ENCODE measurements at places on chromosomes 2 and 18. TPM values are rescaled to one million over a fixed set of nuclear protein-coding genes. Genes with fewer than 3 reads are reported as not detected.

Gene GRHL1
- 10.6 TPM for total RNA-seq

GRCh38 chr2:57990118-57990725 is 56.4 kb upstream of the VRK2 start:
- no peak for DNase-seq
- no peak overlapping the region for H3K27ac ChIP-seq
- H3K27me3 ChIP-seq: no peaks in the 10 kb centered on the region
- no peaks in the 10 kb centered on the region for H3K36me3 ChIP-seq
- no peak overlapping the region for H3K4me3 ChIP-seq

GRCh38 chr2:223467196-223467595 is 135.0 kb downstream of the SCG2 start:
- DNase-seq: no peak
- H3K27ac ChIP-seq: no peak overlapping the region
- H3K4me3 ChIP-seq: no peak overlapping the region
- no peaks in the 10 kb centered on the region for H3K36me3 ChIP-seq
- H3K4me1 ChIP-seq: peaks cover 16% of the 10 kb centered on the region
- H3K27me3 ChIP-seq: no peaks in the 10 kb centered on the region

GRCh38 chr2:117411983-117412382 is 402.5 kb upstream of the DDX18 start:
- no peak overlapping the region for H3K4me3 ChIP-seq
- H3K36me3 ChIP-seq: no peaks in the 10 kb centered on the region
- H3K27me3 ChIP-seq: no peaks in the 10 kb centered on the region
- H3K27ac ChIP-seq: no peak overlapping the region

Gene PFN4
- 2.6 TPM for total RNA-seq

DNA sequence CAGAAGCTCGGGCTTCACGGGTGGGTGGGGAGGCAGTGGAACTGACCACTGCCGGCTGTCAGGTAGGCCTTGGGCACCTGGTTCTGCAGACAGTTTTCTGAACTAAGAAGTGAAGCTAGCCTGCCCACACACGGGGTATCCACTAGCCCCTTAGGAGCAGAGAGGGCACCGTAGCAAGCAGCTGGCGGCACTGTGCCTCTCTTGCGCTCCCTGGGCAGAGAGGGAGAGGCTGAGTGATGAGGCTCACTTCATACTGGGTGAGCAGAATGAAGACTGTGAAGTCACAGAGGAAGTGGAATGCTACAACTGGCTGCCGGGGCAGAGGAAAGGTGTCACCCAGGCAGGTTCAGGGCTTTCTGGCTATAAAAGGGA is 753 bp downstream of the ITPRIPL1 start:
- H3K36me3 ChIP-seq: no peaks in the 10 kb centered on the region
- no peak overlapping the region for H3K27ac ChIP-seq

GRCh38 chr2:148796735-148797512 is 78.1 kb upstream of the KIF5C start:
- H3K27me3 ChIP-seq: no peaks in the 10 kb centered on the region
- no peak overlapping the region for H3K4me3 ChIP-seq
- DNase-seq: no peak
- no peaks in the 10 kb centered on the region for H3K4me1 ChIP-seq

GRCh38 chr2:225932811-225933413 is 533.4 kb downstream of the NYAP2 start:
- H3K4me3 ChIP-seq: no peak overlapping the region
- no peak for DNase-seq
- no peaks in the 10 kb centered on the region for H3K27me3 ChIP-seq
- H3K27ac ChIP-seq: no peak overlapping the region
- H3K36me3 ChIP-seq: no peaks in the 10 kb centered on the region
- H3K4me1 ChIP-seq: no peaks in the 10 kb centered on the region

Gene EHD3
- total RNA-seq: 1.8 TPM

All from PC-9 (cell line).